ENCODE measurements at places on chromosomes 1 and 21. TPM values are rescaled to one million over a fixed set of nuclear protein-coding genes. Genes with fewer than 3 reads are reported as not detected.

DNA sequence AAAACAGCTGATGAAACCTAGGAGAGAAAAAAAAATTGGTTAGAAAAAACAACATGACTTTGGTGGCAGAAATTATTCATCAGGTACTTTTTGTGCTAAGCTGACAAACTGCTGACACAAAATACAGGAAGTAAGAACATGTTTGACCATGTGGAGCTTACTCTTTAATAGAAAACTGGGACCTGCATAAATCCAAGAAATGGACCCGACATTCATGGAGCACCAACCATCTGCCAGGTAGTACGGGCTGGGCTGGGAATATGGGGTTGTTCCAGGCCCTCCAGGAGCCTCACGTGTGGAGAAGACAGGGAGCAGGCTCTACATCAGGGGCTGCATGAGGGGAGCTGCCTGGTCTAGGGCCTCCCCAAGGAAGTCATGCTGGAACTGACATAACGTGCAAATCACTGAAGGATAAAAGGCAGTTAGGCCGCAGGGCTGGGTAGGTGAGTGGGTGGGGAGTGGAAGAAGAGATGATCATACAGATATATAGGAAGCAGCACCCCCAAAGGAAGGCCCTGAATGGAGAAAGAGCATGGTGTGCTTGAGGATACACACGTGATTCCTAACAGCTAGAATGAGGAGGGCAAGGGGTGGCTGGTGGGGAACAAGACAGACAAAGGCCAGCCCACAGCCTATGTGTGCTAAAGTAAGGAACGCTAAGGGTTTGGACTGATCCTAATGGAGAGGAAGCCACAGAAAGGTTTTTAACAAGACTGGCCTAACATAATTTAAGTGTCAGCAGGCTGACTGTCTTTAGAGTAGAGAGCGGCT lies 26.1 kb downstream of the CD58 start:
- DNase-seq, result no peak

The TTLL10 gene
- total RNA-seq, result not detected

DNA sequence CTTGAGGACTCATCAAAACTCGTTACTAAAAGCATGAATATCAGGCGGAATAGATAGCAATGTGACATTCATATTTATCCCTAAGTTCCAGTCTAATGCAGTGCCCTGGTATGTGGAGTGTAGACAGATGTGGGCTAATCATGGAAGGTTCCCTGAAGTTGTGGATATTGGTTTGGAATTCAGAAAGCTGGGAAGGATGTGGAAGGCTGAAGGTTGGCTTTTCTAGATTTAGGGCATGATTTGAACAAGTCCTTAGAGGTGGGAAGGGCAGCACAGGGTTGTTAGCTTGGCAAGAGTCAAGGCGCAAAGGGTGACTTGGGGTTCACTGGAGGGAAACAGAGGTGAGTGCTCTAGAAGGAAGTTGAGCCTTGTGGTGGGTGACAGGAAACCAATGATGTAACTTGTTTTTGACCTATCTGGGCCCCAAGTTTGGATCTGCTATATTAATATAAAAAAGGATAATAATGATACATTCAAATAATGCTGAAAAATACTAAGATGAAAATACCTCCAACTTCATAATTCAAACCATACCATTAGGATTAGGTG lies 21.9 kb downstream of the LGALS8 start:
- DNase-seq, result no peak

The PRPF38B gene
- 17.1 TPM for total RNA-seq

DNA sequence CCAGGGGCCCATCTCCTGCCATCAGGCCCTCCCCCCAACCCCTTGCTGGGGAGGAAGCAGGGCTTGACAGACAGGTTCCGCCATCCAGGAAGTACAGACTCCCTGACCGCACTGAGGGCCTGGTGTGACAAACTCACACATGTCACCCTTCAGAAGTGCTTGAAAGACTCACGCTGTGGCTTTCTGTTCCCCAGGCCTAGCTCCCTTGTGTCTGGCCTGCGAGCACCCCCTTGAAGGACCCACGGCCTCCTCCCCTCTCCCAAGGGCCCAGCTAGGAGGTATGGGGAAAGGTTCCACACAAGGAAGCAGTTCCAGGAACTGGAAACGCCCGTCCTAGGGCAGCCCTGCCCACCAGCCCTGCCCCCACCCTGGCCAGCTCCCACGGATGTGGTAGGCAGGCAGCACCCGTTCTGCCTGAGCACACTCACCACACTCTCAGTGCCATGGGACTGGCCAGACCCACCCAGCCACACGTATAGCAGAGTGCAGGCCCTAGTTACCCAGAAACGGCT lies 26.7 kb downstream of the SLC2A1 start:
- DNase-seq, result no peak
